Pons (tissue), 1 donor: ENCODE measurements at places on chromosomes 7 and 10.

DNA sequence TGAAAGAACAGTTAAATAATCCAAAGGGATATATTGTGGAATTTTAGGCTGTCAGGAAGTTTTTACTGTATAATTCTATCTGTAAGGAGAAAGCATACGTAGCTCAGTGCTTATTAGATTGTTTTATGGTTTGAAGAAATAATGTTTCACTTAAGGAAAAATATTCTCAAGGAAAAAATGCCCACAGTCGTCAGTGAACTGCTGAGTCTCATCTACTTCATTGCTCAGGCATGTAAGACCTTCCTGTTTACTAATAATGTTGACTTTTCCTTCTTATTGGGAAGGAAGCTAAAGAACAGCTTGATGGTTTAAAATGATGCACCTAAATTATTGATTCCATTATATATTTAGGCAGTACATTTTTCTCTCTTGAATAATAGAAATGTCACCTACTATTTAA lies 304.2 kb downstream of the SDK1 start:
- no peak for DNase-seq

- no peak for DNase-seq
These were observed 2.0 kb downstream of the RTKN2 start for GRCh38 chr10:62266611-62267010.

- no peak for DNase-seq
These were observed 822.1 kb upstream of the SORCS1 start for GRCh38 chr10:107986571-107986970.

GRCh38 chr7:116500078-116500853 lies 728 bp downstream of the CAV2 start:
- no peak for DNase-seq

DNA sequence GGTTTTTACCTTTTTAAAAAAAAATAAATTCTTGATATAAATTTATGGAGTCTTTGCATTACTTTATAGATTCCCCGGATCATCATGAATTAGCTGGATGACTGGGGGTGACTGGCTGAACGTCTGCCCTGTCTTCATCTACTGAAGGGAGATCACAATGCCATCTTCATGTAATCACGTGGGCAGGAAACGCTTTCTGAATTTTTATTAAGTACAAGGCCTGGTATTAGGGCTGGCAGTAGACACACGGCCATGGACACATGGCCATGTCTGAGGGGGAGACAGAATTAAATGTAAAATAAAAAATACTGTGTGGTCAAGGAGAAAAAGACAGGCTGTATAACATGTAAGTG lies 111.2 kb downstream of the VIPR2 start:
- DNase-seq, result peak; percentile 72

GRCh38 chr7:33721895-33722294 lies 183.4 kb upstream of the BMPER start:
- DNase-seq, result no peak

DNA sequence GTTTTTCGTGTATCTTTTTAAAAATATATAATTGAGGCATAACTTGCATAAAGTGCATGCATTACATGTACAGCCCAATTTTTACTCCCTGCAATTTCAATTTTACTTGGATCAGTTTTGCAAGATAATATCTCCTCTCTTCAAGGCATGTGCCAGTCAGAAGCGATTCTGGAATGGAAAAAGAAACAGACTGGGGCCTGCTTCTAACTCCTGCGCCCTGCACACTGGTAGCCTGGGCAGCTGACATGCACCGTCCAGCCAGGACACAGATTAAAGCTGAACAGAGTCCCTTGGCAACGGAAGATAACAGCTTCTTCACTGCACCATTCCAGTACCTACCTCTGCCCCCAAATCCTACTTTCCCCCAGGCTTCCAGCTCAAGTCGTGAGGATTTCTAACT lies 182.1 kb downstream of the FAM107B start:
- DNase-seq, result no peak

DNA sequence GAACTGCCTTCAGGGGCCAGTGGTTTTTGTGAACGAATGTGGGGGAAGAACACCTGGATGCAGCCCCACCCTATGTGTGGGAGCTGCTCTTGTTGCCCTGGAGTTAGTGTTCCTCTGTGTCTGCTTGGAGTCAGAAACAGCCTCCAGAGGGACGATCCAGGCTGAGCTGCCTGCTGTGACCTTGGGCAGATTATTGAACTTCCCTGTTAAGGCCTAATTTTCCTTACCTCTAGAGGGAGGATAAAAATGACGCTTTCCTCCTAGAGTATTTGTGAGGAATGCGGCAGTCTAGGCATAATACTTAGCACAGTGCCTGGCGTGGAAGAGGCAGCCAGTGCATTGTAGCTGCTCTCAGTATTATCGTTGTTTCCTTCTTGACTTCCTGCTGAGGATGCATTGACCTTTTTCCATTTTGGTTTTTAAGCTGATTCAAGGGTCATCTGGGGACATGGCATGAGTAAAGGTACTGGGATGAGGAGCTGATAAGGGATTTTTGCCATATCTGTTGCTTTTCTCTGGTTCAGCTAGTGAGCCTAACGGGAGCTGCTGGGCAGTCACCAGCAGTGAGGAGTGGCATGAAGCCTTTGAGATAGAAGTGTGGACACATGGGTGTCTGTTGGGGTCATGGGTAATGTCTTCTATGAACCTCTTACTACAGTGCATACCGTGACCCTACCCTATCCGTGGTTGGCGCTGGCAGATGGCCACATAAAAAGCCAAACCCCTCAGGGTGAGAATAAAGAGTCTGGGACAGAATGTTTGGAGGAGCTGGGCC lies 6.4 kb downstream of the ZFYVE27 start:
- no peak for DNase-seq

GRCh38 chr10:47286591-47287315 lies 13.2 kb upstream of the GDF10 start:
- DNase-seq, result no peak

GRCh38 chr10:86127274-86127819 lies 239.2 kb downstream of the GRID1 start:
- no peak for DNase-seq

DNA sequence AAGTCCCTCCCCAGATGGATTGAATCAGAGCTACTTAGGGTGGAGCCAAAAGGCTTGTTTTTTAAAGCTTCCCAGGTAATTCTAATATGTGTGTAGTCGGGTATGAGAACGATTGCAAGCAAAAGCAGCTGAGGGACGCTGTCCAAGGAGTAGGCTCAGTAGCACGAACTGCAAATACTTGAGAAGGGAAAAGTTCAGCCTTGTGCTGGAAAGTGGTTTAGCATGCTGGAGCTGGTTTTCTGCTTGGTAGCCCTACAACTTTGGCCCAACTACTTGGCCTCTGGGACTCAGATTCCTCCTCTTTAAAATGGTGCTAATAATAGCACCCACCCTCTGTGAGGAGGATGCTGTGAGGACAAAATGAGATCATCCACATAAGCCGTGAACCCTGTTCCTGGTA lies 76.2 kb downstream of the AHR start:
- DNase-seq, result no peak

DNA sequence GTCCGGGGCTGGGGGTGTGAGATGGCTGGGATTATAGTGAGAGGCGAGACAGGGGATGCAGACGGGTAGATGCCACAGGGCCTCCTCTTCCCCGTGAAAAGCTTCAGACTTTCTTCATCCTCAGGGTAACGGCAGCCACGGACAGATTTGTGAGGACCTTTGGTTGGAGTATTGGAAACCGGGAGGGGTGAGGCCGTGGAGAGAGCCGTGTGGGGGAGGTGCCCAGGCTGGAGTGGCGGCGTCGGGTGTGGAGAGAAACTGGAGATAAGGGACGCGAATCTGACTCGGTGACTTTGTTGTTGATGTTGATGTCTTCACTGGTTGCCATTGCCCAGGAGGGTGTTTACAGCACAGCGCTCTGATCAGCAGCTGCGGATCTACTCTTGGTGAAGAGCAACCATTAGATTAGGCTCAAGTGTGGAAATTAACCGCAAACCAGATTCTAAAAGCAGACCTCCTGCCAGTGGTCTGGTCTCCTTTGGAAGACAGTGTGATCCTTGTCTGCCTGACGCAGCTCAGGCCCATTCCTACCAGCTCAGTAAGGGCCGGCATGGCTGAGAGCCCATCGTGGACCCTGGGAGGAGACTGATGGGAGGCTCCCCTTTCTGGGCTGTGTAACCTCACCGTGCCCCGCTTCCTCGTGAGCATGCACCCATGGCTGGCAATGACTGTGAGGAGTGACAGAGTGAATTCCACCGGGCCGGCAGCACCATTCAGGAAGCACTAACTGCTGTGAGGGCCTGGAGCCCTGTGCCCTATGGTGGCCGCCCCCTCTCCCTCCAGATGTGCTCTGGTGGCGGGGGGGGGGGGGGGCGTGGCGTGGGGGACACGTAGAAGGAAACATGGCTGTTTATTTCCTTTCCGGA lies 90.3 kb downstream of the INPP5A start:
- peak; percentile 45 for DNase-seq

- peak; percentile 2 for DNase-seq
These were observed 31.9 kb upstream of the NEUROD6 start for GRCh38 chr7:31372231-31372959.

DNA sequence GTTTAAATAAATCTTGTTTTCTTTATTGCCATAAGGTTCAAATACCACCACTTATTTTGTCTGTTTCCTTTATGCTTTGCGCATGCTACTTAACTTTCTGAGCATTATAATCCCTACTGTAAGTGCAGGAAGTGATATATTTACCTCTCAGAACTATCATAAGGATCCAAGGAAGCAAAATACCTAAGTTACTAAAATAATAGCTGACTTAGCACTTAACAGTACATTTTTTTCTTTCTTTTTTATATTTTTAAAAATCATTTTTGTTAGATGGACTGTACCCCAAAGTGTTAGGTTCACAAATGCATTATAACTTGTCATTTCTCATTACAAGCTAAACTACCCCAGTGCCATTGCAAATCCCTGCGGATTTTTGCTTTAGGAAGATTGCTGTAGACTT lies 663.8 kb downstream of the SUGCT start:
- no peak for DNase-seq

DNA sequence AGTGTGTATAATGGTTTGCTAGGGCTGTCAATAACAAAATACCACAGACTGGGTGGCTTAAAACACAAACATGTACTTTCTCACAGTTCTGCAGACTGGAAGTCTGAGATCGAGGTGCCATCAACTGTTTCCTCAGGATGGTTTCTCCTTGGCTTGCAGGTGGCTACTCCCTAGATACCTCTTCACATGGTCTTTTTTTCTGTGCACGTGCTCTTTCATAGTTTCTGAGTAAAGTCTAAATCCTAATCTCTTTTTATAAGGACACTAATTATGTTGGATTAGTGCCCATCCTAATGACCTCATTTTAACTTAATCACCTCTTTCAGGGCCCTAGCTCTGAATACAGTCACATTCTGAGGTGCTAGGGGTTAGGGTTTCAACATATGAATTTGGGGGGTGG lies 65.9 kb downstream of the AMPH start:
- no peak for DNase-seq

GRCh38 chr7:123746055-123746454 lies 2.7 kb downstream of the WASL start:
- DNase-seq, result no peak

DNA sequence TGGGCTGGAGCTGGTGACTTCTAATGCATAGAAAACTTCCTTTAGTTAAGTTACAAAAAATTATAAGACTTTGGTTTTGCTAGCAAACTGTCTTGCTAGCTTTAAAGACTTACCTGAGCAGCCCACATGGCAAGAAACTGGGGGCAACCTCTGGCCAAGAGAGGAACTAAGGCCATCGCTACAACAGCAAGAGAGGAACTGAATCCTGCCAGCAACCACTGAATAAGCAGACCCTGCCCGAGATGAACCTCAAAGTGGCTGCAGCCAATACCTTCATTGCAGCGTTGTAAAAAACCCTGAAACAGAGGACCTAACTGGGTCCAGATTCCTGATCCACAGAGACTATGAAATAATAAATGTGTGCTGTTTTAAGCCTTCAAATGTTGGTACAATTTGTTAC lies 54.6 kb upstream of the STARD3NL start:
- no peak for DNase-seq

DNA sequence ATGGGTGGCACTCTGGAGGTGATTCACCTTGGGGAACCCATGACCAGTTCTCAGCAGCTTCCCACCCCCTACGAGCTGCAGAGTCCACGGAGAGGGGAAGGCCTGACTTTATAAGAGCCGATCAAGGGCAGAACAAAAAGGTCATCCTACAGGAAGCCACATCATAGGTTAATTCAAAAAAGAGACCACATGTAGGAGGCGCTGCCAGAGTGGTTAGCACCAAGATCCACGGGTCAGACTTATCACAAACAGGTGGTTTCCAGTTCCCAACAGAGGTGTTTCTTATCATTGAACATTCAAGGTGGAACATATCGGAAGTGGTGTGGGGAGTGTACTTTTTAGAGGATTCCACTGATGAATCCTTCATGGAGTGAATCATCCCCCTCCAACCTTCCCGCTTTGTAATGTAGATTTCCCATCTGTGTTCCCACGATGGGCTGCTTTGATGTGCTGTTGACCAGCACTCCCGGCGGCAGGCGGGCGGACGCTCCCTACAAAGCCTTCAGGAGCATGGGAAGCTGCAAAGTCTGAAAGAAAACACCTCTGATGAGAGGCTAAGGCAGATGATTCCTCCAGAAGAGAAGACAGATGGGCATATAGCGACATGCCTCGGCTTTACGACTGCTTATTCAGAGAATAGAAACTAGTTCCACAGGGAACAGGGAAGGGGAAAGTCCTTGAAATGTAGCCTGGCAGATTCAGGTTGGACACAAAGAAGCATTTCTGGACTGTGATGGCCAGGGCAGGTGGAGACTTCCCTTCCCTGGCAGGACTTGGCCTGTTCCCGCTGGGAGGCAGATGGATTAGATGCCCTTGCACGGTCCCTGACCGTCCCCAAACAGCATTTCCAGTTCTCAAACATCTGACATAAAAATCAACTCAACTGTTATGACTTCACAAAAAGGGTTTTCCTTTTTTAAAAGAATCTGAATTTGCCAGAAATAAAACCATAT lies 66.5 kb downstream of the AFAP1L2 start:
- DNase-seq, result no peak

DNA sequence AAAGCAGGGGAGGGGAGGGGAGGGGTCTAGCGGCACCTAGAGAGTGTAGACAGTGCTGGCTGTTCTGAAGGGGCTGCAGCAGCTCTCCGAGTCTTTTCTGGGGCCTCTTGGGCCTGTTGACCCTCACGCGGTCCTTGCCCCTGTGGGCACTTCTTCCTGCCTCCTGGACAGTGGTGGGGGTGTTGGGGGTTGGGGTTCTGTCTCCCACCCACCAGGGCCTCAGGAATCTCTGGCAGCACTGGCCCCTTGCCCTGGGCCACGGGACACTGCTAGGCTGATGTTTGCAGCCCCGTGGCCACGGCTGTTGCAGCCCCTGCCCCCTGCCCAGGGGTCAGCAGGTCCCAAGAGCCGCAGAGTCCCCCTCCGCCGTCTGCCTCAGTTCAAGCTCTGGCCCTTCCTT lies 68.9 kb upstream of the INPP5A start:
- no peak for DNase-seq

- DNase-seq, result no peak
These were observed 26.0 kb downstream of the LYZL2 start for GRCh38 chr10:30603589-30603988.
